ENCODE measurements at places on chromosomes 4 and X. TPM values are rescaled to one million over a fixed set of nuclear protein-coding genes. Genes with fewer than 3 reads are reported as not detected.
A peak's percentile ranks its signal among the peaks of the same experiment; 100 is the strongest.

The FAM236B gene
- not detected for total RNA-seq

The ADGRG4 gene
- total RNA-seq, result not detected

The DDIT4L gene
- 10.4 TPM for total RNA-seq

The PRIMPOL gene
- total RNA-seq, result 51.3 TPM

The PNMA3 gene
- total RNA-seq, result 0.42 TPM

The HERC3 gene
- 30.8 TPM for total RNA-seq

The LINC00632 gene
- total RNA-seq, result 173 TPM

The OPN1MW3 gene
- not detected for total RNA-seq

GRCh38 chr4:88696630-88697029, 999 bp downstream of the NAP1L5 start:
- no peak for DNase-seq

GRCh38 chr4:132818091-132818490, 331.0 kb upstream of the PCDH10 start:
- DNase-seq, result no peak

GRCh38 chr4:112808001-112808400, 171.1 kb downstream of the LARP7 start:
- no peak for DNase-seq

DNA sequence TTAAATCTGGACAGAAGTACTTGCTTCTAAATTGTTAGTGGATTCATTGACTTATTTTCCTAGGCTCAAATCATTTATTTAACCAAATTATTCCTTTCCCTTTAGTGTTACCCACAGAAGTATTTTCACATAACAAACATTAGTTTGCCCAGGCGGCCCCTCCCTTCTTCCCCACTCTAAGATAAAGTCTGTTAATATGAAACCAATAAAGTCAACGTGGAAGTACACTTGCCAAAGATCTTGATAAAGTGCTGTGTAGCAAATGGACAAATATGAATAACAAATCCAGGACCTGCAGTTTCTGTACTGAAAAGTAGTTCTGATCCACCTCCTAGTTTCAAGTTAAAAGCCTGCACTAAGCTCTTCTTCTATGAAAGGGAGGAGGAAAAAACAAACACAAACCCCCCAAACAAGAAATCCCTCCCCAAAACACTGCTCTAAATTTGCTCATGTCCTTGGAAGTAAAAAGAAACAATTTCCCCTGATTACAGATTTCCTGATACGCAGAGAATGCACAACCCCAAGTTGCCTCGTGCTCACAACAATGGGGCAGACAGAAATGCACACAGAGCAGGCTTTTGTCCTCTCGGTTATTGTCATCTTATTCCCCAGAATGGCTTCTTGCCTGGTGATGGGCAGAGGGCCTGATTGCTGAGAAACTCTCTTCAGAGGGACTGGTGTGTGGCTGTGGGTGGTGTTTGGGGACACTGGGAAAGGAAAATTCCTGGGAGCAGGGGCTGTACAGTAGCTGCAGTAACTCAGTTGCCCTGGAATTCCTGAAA, 23.2 kb downstream of the TMSB4X start:
- DNase-seq, result no peak

DNA sequence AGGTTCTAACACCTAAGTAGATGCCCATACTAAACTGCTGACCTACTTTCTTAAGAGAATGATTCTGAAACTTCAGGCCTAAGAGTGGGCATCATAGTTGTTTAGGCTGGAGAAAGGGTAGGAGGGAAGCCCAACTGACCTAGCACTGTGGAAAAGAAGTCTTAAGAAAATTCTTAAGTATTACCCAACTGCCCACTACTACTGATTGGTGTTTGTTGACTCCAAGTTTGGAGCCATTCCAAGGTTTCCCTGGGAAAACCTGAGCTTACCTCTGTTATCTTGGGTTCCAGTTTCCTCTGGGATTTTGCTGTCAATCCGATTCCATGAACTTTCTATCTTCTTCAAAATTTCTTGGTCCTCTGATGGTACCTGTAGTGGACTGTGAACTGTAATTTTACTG, 23.9 kb downstream of the ANKRD17 start:
- DNase-seq, result no peak

- no peak for DNase-seq
Measured at GRCh38 chrX:43469391-43470054, 186.6 kb upstream of the MAOA start.

GRCh38 chr4:15779306-15779705, 1.2 kb downstream of the CD38 start:
- DNase-seq, result peak; percentile 32

DNA sequence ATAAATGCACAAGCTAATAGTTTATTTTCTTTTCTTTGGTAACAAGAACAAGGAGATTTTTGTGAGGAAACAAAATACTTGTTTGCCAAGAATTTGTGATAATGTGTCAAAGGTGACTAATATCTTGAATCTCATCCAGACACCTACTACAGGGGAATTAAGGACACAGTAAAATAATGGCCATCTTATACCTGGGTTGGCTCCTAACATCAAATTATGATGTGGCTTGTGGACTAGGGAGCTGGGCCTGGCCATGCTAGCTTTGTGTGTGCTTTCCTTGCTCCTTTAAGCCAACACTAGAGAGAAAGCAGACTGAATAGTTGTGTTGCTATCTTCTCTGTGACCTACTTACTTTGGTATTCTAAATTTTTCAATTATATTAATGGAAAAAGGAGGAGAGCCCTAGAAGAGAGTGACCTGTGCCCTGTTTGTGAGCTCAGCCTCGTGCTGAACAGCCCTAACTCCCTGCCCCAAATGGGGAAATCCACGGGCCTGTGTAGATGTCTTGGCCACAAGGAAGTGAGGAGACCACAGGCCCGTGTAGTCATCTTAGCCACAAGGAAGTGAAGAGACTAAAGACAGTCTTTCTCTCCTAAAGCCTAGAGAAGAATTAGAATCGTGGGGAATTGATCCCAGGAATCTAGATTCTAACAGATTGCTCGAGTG, 23.3 kb downstream of the ARHGAP24 start:
- no peak for DNase-seq

- no peak for DNase-seq
Measured at GRCh38 chrX:40449396-40449795, 131.4 kb upstream of the ATP6AP2 start.

DNA sequence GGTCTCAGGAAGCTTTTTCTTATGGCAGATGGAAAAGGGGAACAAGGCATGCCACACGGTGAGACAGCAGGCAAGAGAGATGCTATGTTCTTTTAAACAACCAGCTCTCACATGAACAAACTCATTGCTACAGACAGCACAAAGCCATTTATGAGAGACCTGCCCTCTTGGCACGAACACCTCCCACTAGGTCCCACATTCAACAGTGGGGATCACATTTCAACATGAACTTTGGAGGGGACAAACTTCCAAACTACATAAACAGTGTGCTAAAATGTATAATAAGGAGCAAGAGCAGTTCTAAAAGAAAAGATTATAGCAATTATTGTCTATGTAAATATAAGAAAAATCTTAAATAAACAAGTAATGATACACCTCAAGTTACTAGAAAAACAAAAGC, 391.8 kb upstream of the CPXCR1 start:
- no peak for DNase-seq

DNA sequence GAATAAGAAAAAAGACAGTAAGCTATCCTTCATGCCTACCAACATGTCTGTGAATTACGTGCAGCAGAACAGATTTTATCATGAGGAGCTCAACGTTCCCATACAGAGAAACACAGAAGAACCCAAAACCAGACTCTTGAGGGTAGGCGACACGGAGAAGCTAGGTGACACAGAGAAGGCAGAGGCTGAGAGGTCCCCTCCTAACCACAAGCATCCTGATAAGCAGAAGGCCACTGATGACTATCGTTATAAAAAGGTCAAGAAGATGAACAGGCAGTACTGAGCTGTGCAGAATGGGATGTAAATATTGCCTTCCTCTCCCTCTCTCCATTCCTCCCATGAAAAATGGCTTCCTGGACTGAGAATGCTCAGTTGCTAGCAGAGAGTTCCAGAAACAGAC, 350.2 kb upstream of the BOD1L1 start:
- DNase-seq, result no peak

GRCh38 chr4:41375561-41375960, 118.8 kb downstream of the UCHL1 start:
- no peak for DNase-seq

GRCh38 chrX:129760155-129760554, 19.6 kb upstream of the SASH3 start:
- no peak for DNase-seq

DNA sequence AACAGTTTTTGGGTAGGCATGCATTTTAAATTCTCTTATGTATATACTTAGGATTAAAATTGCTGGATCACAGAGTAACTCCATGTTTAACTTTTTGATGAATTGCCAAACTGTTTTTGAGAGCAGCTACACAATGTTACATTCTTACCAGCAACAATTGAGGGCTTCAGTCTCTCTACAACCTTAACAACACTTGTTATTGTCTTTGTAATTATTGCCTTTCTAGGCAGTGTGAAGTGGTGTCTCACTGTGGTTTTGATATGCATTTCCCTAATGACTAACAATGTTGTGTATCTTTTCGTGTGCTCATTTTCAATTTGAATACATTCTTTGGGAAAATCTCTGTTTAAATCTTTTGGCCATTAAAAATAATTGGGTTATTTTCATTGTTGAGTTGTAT, 17.3 kb upstream of the F11 start:
- no peak for DNase-seq

GRCh38 chr4:41455206-41455605, 82.8 kb upstream of the LIMCH1 start:
- DNase-seq, result no peak

GRCh38 chrX:86002076-86002896, 45.1 kb downstream of the CHM start:
- DNase-seq, result no peak

DNA sequence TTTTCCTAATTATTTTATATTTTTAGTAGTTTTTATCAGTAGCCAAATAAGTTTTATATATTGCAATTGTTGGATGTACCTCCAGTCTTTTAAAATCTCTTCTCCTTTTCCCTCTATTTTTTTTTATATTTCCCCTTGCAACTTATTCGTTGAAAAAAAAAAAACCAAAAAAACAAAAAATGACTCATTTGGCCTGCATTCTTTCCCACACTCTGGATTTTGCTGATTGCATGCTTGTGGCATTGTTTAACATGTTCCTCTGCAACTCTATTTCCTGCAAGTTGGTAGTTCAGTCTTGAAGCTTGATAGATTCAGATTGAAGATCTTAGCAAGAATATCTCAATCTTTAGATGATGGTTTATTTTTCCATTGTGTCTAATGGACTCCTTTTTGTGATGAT, 260.6 kb upstream of the BOD1L1 start:
- no peak for DNase-seq

- DNase-seq, result no peak
Measured at GRCh38 chrX:152936306-152936705, 38.4 kb downstream of the ZNF185 start.

DNA sequence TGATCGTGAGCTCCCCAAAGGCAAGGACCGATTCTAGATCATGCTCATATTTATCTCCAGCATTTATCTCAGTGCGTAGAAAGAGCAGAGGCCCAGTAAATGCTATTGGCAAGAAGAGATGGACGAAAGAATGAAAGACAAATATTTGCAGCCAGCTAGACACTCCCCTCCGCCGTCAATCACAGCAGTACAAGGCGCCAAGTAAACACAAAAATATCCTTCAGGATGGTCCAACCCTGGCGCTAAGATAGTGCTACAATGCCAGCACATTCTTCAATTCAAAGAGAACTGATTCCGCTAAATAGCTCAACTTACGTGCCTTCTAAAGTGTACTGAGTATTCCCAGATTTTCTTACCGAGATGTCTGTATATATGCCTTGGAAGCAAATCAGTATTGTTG, 114.5 kb downstream of the DDX53 start:
- no peak for DNase-seq

- no peak for DNase-seq
Measured at GRCh38 chrX:132955690-132956089, 2.7 kb downstream of the HS6ST2 start.

All from urinary bladder (tissue), 4 donors.